ENCODE measurements at places on chromosomes 6 and 20.

- no peak for DNase-seq
Observed at GRCh38 chr6:96836631-96837080, 621 bp downstream of the GPR63 start.

DNA sequence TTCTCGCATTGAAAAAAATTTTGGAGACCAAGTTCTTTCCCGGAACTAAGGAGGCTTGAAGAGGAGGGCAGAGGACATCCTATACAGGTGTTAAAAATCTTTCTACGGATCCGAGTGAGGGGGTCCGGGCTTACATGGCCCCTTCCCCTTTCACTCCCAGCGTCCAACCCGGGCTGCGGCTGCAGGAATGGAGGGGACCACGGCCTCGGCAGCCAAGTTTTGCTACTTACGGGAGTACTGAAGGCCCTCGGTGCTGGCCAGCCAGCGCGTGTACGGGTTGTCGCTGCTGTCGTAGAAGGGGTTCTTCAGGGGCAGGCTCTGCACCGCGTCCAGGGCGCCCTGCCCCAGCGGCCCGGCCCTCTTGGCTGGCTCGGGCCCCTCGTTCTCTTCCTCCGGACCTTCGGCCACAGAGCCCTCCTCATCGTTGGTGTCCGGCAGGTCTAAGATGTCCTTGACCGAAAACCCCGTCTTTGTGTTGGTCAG is 642 bp downstream of the NKX2-2 start:
- DNase-seq: no peak

DNA sequence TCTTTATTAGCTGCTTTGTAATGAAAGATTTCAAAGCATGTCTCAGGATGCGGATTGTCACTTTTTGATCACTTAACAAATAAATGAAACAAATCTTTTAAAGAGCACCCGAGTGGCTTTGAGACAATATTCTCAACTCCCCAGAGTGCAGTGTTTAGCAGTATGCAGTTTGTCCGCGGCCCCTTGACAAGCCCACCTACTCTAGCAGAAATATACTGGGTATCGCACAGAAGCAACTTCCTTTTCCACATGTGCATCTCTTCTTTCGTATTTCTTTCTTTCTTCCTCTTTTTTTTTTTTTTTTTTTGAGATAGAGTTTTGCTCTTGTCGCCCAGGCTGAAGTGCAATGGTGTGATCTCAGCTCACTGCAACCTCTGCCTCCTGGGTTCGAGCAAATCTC is 84.5 kb upstream of the FAM184A start:
- no peak for DNase-seq

- no peak for DNase-seq
Observed at GRCh38 chr20:48627737-48628128, 200.1 kb downstream of the PREX1 start.

- DNase-seq: no peak
Observed at GRCh38 chr6:168196881-168197635, 118.0 kb upstream of the FRMD1 start.

DNA sequence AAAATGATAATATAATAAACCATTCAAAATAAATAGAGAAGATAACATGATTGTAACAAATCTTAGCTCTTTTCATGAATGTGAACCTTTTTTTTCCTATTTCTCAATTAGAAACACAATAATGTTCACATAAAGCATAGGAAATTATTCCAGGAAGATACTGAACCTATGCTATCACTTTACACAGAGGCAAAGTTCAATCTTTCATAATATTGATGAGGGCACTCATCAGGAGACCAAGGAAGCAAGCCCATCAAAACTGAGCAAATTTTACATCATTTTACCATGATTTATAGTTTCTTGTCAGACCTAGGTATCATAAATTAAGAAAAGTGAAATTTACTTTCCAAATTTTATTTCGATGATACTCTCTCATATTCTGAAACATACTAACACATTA is 938.5 kb downstream of the TBC1D32 start:
- DNase-seq: no peak

- peak; percentile 60 for DNase-seq
Observed at GRCh38 chr6:137871831-137872454, 4.9 kb downstream of the TNFAIP3 start.
